ENCODE measurements at places on chromosomes 4 and X.
A peak's percentile ranks its signal among the peaks of the same experiment; 100 is the strongest.

GRCh38 chr4:10050261-10050661, 29.0 kb upstream of the SLC2A9 start:
- no peak for DNase-seq

- no peak for DNase-seq
These were observed 29.0 kb upstream of the CCNG2 start for GRCh38 chr4:77127837-77128621.

GRCh38 chr4:64158648-64159326, 250.5 kb downstream of the TECRL start:
- DNase-seq = peak; percentile 79

DNA sequence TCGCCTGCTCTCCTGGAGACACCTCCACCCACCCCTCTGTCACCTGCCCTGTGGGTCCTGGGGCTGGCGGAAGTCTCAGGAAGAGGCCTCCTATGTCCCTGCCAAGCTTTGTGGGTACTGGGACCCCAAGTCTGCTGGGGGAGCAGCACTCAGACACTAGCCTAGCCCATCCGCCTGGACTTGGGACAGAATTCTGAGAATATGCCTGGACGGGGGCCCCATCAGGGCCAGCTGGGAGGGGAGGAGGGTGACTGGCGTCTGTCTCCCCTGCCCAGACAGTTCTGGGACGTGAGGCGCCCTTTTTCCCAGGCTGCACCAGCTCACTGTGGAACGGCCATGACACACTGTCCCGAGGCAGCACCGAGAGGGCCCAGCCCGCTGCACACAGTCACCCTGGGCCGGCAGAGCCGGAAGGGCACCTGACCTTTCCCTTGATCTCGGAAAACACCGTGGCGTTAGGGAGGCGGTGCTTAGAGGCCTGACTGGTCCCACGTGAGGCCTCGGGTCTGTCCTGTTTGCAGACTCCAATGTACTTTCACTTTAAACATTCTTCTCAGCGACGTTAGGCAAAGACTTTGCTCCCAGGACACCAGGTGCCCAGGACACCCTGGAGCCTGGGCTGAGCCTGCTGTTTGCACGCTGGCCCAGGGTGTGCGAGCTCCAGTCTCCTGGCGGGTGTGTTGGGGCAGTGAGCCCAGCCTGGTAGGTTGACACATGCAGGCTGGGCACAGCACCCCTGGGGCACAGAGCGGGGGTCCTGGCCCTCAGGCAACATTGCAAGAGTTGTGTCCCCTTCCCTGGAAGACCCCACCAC, 700 bp downstream of the SLC26A1 start:
- DNase-seq = no peak

DNA sequence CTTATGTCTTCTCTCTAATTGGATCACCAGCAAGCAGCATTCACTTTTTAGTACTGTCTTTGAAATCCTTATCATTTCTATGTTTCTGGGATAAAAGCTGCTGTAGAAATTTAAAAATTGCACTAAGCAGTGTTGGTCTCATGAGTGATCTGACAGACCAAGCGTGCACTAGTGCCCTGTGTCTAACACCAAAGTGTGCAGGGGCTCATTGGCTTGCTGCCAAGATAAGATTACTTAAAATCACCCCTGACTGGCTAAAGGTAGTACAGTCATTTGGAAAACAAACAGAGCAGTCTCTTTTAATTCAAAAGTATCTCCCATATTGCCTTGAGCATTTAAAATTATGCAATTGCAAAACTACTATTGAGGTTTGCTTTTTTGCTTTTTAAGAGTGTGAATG, 304.6 kb downstream of the ARAP2 start:
- no peak for DNase-seq

DNA sequence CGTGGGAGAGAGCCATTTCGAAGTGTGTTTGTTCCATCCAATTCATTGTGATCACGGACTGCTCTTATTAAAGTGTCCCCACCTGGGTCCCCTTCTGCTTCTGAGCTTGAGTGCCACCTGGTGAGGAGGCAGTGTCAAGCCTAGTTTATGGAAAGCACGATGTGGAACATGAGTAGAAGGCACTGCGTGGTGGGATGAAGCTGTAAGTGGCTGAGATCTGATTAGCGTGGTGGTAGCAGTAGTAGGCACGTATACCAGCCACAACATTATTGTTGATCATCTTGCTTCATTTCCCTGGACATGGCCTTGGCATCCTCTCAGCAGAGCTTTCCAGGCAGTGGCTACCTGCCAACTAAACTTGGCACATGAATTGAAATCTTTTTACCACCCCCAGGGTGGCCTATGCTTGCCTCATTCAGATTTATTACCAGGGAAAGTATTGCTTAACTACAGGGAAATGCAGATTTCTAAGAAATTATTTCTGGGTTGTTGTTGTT, 46.4 kb downstream of the GPAT3 start:
- peak; percentile 41 for DNase-seq

- DNase-seq = no peak
These were observed 933 bp downstream of the CNKSR2 start for GRCh38 chrX:21374994-21375707.

DNA sequence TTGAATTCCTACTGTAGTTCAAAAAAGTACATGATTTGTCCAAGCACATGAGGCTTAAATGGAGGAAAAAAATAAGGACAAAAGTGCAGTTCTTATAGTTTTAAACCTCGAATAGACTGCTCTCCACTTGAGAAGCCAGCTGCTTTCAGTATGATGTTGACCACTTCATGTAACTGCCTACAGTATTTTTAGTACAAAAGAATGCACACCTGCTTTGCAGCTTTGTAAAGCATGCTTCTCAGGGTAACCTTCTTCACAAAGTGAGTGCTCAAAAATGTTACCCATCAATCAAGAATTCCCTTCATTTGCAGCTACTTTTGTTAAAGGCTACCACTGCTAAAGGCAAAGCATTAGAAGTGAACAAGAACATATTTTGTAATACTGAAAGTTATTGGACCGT, 83.4 kb upstream of the FAM47B start:
- DNase-seq = no peak

GRCh38 chr4:2914256-2915126, 48.7 kb downstream of the NOP14 start:
- peak; percentile 78 for DNase-seq

- no peak for DNase-seq
These were observed 96.4 kb downstream of the LNX1 start for GRCh38 chr4:53494851-53495250.

- DNase-seq = no peak
These were observed 384.6 kb downstream of the STIM2 start for GRCh38 chr4:27245216-27245615.

GRCh38 chrX:128848374-128848773, 674.9 kb downstream of the SMARCA1 start:
- no peak for DNase-seq

- no peak for DNase-seq
These were observed 98.8 kb upstream of the STX18 start for GRCh38 chr4:4640692-4641091.

DNA sequence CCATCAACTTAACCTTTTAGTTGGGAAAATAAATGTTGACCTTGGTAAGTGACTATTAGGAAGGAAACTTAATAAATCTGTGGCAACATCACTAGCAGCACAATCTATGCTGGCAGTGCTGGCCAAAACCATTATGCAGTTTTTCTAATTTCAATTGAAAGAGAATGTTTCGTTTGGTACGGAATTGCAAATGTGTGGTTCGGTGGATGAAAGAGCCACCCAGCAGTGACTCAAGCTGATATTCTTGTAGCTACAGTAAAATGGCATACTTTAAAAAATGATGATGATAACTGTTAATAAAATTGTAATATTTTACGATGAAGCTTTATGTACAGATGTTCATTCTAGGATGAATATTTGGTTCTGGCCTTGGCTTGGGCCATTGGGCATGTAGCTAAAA, 40.7 kb upstream of the AP1S2 start:
- DNase-seq = no peak

DNA sequence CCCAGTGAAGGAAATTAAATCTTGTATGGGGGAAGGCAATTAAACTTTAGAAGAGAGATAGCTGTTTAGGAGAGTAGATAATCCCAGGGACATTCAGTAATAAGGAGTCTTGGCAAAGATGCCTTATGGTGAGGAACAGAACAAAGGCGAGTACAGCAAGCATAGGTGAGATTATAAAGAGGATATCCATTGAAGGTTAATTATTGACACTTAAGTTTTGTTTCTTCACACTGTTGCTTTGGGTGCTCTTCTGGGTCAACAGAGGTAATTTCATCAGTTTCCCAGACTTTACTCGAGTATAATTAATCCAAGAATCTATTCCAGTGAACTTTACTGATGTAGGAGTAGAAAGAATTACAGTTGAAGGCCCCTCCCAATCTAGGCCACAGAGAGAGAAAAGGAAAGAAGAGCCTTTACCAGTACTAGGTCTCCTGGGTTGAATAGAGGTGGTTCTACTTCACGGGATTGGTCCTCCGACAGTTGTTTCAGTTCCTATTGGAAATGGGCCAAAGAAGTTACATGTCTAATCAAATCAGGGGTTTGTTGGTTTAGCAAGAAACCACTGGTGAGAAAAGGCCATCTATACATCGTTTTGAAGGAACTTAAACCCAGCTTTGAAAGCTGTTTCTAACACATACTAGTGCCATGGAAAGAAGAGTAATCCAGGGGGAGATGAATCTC, 27.2 kb downstream of the EPGN start:
- no peak for DNase-seq

DNA sequence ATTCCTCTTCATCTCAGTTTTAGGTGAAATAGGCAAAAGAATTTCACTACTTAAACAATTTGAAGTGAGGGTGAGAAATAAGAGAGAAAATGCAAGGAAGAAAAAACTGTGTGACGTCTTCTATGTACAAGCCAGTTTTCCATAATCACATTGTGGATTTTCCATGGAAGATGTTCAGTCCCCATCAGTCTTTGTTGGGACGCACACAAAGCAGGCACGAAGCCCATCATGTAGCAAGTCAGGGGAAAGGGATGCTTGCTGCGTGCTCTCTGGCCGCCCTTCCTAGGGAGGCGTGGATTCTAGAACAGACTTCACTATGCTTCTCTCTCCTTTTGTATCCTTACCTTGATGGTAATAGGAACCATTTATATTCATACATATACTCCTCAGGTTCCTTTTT, 54.7 kb downstream of the RBPJ start:
- DNase-seq = no peak

- no peak for DNase-seq
These were observed 1.4 kb upstream of the SERPINA7 start for GRCh38 chrX:106039920-106040319.

GRCh38 chr4:7384003-7384928, 50.5 kb downstream of the PSAPL1 start:
- no peak for DNase-seq

GRCh38 chrX:39848900-39849299, 248.9 kb downstream of the BCOR start:
- DNase-seq = no peak

GRCh38 chr4:20251796-20252655, at the start of gene SLIT2:
SLIT2 (plus strand) TSS chr4:20251905; CDS start chr4:20253816, 1,911 bp downstream.
- DNase-seq = peak; percentile 59

DNA sequence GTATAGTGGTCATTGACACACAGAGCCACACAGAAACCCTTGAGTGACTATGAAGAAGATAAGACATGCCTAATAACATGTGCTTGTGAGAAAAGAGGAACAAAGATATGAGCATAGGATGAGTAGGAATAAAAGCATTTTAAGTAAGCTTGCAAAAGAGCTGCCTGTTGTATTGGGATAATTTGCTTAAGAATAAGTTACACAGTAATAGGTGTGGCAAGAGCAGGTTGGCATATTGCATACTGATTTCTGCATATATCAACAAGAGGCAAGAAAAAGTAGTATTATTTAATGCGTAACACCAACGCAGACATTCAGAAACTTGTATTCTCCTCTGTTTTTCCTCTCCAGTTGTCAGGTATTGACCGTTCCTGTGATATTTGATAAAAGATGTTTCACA, 111.5 kb upstream of the UGT8 start:
- DNase-seq = no peak

DNA sequence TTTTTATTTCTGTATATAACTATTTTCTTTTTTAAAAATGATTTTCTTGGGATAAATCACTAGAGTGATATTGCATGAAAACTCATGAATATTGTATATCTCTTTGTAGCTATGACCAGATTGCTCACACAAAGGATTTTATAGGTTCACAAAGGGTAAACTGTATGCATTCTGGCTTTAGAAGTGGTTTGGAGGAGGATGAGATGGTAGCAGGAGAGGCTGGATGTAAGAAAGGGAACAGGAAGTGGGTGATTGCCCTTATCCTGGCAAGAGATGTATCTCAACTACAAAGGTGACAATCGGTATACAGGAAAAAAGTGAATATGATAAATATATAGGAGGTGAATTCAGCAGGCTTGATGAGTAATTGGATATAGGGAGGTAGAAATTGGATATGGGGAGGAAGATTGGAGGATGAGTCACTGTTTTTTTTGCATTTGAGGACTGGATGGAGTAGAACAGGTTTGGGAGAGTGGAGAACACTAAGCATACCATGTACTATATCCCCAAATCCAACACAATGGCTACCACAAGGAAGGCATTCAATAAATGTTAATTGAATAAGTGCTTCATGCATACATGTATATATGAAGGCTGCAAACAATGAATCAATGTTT, 9.9 kb downstream of the FGG start:
- DNase-seq = no peak

GRCh38 chr4:102493794-102494193, 7.4 kb upstream of the NFKB1 start:
- no peak for DNase-seq

- no peak for DNase-seq
These were observed 57.6 kb upstream of the FAT1 start for GRCh38 chr4:186781032-186781917.

- DNase-seq = no peak
These were observed 62.6 kb upstream of the FBXW7 start for GRCh38 chr4:152598454-152598853.

DNA sequence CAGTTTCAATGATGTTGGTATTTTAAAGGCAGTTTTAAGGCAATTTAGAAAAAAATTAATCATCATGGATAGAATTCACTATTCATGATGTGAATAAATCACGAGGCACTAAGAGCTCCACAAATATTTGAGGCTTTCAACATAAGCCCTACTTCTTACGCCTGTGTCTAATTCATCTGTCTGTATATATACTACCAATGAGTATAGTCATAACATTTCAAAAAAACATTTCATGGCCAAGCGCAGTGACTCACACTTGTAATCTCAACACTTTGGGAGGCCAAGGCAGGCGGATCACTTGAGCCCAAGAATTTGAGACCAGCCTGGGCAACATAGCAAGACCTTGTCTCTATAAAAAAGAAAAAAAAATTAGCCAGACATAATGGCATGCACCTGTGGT, 56.5 kb downstream of the FBXL5 start:
- DNase-seq = no peak

DNA sequence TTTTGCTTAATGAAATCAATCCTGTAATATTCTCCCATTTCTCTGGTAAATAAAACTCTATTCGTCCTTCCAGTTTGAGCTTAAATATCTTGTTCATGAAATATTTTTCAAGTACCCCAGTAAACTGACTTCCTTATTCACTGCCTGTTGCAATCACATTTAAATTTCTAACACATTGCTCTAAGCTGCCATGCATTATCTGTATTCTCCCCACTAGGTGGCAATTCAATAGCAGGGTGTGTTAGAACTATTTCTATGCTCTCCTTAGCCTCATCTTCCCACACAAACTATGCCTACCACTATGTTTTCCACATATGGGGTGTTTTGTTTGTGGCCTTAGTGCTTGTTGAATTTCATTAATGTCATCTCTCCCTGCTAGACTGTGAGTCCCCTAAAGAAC, 377.1 kb upstream of the HS3ST1 start:
- DNase-seq = peak; percentile 44

GRCh38 chrX:139974471-139974870, 9.2 kb upstream of the CXorf66 start:
- no peak for DNase-seq

- DNase-seq = no peak
These were observed 343.7 kb upstream of the TRAM1L1 start for GRCh38 chr4:117429061-117429460.

Measured in hematopoietic multipotent progenitor cell (in vitro differentiated cells).